ACHN (cell line): ENCODE measurements at places on chromosomes 1 and 21.

DNA sequence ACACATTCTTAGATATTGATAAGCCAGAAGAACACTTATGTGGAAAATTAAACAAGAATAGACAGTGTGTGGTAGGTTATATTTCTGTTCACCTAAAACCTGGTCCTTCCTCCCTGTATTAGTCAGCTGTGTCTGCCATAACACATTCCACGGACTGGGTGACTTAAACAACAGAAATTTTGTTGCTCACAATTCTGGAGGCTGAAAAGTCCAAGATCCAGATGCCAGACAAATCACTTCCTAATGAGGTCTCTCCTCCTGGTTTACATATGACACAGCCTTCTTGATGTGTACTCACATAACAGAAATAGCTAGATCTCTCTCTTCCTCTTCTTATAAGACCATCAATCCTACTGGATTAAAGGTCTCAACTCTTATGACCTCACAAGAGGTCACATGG, 25.7 kb downstream of the JMJD4 start:
- no peak for DNase-seq

DNA sequence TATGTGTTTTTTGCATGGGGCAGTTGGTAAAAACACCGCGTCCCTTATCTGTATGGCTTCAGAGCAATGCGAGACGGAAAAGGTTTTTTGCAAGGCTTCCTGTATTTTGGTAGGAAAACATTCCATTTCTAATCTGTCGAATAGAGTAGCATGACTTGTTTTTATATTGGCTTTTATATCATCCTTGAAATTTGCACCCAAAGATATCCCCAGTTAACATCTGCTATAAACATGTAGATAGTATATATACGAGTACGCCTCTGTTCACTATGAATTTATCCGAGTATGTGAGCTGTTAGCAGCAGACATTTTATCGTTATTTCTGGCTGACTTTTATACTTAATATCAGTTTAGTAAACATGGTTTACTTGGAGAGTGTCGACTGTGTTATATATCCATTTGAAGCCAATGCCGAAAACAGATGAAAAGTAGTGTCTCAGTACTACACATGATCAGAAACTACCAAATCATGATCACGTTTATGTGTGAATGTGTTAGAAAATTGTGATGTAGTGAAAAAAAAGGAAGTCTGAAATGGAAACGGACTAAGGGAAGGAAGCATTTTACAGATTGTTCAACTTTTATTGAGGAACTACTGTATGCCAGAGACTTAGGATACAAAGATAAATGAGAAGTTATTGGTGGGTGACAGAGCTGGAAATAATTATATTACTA, 1.0 kb downstream of the LEPR start:
- no peak for DNase-seq

- no peak for DNase-seq
Observed at GRCh38 chr21:33152732-33153130, 77.0 kb upstream of the IFNAR2 start.

GRCh38 chr1:159854116-159854692, 8.3 kb downstream of the VSIG8 start:
- DNase-seq = peak; percentile 81

- DNase-seq = no peak
Observed at GRCh38 chr1:30049748-30050296, 673.6 kb downstream of the MATN1 start.

DNA sequence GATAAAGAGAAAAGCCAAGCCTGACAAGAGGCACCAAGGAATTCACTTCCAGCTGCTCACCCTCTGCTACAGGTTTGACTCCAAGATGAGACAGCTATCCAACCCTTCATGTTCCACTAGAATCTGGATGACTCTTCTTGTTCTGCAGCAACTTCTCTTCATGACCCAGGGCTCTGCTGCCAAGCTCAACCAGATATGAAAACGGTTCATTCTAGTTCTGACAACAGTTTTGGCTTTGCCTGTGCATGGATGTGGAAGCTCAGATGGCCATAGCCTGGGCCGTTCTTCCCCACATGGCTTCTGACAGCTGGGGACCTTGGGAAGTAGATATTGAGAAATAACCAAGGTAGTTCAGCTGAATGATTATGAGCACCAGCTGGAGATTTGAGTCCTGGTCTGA, 13.7 kb downstream of the PI4KB start:
- DNase-seq = no peak
